ENCODE measurements at places on chromosomes 2 and 18.
A peak's percentile ranks its signal among the peaks of the same experiment; 100 is the strongest.

- no peak for DNase-seq
These were observed 162.2 kb downstream of the CD226 start for GRCh38 chr18:69785466-69785865.

- DNase-seq = peak; percentile 67
These were observed 777 bp downstream of the GALNT3 start for GRCh38 chr2:165793161-165793778.

- DNase-seq = no peak
These were observed 490 bp downstream of the NDUFS1 start for GRCh38 chr2:206158563-206159345.

DNA sequence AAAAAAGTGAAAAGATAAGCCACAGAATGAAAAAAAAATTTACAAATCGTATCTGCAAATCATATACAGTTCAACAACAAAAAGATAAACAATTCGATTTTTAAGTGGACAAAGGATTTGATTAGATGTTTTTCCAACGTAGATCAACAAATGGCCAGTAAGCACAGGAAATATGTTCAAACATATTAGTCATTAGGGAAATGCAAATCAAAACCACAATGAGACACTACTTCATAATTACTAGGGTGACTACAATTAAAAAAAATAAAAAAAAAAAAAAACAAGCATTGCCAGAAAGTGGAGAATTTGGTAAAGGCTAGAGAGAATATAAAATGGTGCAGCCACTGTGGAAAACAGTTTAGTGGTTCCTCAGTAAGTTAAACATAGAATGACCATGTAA is 38.3 kb upstream of the RNU4ATAC start:
- DNase-seq = no peak

DNA sequence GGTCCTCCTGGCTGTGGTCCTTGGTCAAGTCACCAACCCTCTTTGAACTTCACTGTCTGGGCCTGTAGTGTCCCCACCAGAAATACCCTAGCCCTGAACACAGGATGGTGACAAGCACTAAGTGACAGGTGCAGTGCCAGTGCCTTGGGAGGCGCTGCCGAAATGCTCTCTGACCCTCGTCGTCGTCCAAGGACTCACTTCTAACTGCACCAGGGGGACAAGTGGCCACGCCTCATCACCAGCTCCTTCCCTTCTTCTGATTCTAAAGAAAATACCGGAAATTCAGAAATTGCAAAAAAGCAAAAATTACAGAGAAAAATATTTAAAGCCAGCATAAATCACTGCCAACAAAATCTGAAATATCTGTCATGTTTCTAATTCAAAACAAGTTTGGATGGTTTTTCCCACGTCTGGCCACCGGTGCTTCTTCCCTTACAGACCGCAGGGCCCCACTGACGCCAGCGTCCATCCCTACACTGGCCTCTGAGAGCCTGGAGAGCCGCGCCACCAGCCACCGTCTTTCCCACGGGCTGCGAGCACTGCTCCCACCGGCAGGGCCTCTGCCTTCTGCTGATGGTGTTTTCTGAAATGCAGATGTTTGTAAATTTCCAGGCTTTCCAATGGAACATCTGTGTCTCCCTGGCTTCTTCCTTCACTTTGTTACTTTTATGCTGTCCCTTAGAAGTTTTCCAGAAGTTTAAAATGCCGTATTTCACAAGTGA is 37.4 kb upstream of the GPC1 start:
- DNase-seq = peak; percentile 33

All from mucosa of descending colon (tissue), 3 donors.